ENCODE measurements at places on chromosomes 5 and 9.

- no peak for DNase-seq
Measured at GRCh38 chr5:41876678-41877077, 6.5 kb upstream of the OXCT1 start.

DNA sequence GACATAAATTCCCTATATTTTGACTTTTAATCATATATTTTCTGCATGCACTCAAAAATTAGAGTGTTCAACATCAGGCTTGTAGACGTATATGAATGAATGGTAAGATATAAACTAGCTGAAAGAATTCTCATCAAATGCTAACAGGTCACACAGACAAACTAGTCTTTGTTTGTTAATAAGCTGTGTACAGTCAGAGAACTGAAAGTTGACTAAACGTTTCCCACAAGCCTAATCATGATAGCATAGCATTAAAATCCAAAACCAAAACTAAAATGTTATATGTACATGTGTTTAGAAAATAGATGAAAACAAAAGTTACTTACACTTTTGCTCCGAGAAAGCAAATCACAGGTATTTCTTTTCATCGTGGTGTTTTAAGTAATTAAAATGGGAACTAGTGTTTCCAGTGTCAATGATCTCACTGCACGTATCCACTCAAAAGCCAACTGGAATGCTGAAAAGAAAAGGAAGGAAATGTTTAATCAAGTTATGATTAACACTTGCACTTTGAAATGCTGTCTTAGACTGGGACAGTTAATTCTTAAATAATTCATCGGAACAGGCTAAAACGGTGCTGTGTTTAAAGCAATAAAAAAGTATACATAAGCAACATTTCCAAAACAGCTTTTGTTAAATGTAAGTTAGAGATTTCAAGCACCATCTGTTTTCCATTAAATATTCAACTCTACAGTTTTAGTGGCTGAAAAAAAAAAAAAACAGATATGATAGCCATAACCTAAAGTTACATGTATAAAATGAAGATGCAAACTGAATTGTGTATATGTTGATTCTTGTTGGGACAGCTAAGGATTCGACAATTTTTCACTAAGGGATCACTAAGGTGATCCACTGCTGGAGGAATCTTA lies 291.9 kb upstream of the PDE4D start:
- DNase-seq: no peak

GRCh38 chr9:130746434-130747212 lies 53.0 kb downstream of the EXOSC2 start:
- DNase-seq: no peak

GRCh38 chr9:95841377-95841776 lies 34.1 kb upstream of the ERCC6L2 start:
- DNase-seq: no peak

DNA sequence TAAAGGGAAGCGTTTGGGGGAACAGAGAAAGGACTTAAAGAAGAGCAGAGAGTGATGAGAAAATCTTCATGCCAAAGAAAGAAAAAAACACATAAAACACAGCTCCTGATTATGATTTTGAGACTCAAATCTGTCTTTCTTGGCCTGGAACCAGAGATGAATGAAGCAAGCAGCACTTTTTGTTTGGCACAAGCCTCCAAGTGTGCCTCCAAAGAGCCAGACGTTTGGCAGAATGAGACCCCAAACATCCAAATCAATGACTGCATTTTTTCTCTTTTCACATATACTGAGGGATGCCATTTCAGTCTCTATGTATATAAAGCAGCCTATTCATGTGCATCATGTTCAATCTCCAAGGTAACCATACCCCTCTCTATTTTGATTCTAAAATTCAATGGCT lies 424.2 kb downstream of the TUSC1 start:
- DNase-seq: no peak

- DNase-seq: no peak
Measured at GRCh38 chr5:112616812-112617547, 120.7 kb upstream of the APC start.

DNA sequence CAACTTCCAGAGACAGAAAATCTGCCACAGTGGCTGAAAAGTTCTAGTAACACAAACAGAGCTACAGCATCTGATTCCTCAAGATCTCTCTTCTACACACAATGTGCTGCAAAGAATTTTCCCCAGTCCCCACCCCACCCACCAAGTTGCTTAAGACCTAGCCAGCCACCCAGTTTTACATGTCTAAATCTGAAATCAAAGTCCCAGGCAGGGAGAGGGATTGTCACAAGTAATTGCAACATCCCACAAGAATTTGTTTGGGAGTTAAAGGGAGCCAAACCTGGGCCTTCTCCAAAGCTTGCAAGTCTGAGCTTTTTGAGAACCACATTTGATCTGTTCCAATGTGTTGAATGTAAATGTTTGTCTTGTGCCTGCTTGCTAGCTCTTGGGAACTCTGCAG lies 15.5 kb downstream of the IGIP start:
- DNase-seq: peak; percentile 65

GRCh38 chr5:77696120-77696519 lies 57.6 kb upstream of the OTP start:
- no peak for DNase-seq

- no peak for DNase-seq
Measured at GRCh38 chr9:95365766-95366165, 48.3 kb upstream of the FANCC start.

DNA sequence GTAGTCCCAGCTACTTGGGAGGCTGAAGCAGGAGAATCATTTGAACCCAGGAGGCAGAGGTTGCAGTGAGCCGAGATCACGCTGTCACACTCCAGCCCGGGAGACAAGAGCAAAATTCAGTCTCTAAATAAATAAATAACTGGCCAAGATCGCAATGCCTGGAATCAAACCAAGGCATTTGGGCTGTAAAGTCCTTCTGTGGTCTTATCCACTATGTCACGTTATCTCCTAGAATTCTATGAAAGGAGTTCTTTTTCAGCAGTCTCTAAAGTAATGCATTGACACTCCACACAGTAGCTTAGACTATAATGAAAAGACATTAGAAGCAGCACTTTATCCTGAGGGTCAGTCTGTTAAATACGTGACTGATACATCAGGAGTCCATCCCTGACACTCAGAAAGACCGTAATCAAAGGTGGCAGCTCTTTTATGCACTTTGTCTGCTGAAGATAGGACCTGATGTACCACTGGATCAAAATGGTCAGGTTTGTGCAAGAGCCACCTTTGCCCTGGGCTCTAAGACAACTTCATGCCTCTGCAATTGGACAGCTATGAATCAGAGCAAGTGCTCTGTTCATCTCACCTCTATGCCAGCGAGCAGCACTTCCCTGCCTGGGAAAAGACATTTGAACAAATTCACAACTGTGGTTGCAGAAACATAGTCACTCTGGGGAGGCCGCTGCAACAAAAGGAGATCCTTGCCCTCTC lies 31.7 kb upstream of the GNA14 start:
- no peak for DNase-seq

- DNase-seq: no peak
Measured at GRCh38 chr9:16241231-16241630, 629.2 kb downstream of the BNC2 start.

- DNase-seq: no peak
Measured at GRCh38 chr5:34571677-34572041, 84.5 kb upstream of the RAI14 start.
